ENCODE measurements at places on chromosomes 11 and 22. TPM values are rescaled to one million over a fixed set of nuclear protein-coding genes. Genes with fewer than 3 reads are reported as not detected.

ISX gene
- total RNA-seq = not detected

C11orf91 gene
- total RNA-seq = not detected

APOL6 gene
- total RNA-seq = 22.6 TPM

MRGPRF gene
- total RNA-seq = 27.4 TPM

TYR gene
- total RNA-seq = not detected

UBQLNL gene
- 0.05 TPM for total RNA-seq

GCAT gene
- 60.9 TPM for total RNA-seq

- H3K27ac ChIP-seq = no peak overlapping the region
- no peaks in the 10 kb centered on the region for H3K4me1 ChIP-seq
- no peak for DNase-seq
- no peak overlapping the region for H3K4me3 ChIP-seq
- peaks cover 48% of the 10 kb centered on the region for H3K36me3 ChIP-seq
These were observed 19.7 kb upstream of the SLC25A1 start for GRCh38 chr22:19197997-19198865.

- no peak for DNase-seq
- H3K27ac ChIP-seq = no peak overlapping the region
- no peaks in the 10 kb centered on the region for H3K36me3 ChIP-seq
- no peak overlapping the region for H3K4me3 ChIP-seq
These were observed 68.4 kb downstream of the CACNA1I start for GRCh38 chr22:39638958-39639357.

- no peak overlapping the region for H3K4me3 ChIP-seq
- H3K27me3 ChIP-seq = no peaks in the 10 kb centered on the region
- H3K4me1 ChIP-seq = no peaks in the 10 kb centered on the region
- H3K36me3 ChIP-seq = no peaks in the 10 kb centered on the region
- no peak for DNase-seq
These were observed 397.6 kb downstream of the BUD13 start for GRCh38 chr11:116375221-116375620.

DNA sequence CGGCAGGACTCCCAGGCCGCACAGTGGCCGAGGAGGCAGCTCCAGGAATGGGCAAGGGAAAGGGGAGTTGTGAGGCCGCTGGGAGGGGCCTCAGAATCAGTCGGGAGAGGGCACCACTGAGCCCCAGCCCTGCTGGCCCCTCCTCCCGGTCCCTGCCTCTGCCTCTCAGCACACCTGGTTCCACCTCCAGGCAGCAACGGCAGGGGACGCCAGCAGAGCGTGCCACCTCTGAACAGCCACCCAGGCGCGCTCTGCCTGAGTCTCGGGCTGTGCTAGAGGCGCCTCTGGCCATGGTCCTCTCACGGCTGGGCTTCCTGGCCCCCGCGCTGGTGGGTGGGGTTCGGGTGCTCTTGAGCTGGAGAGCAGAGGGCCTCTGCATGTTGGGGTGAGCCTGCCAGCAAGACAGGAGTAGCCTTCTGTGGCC, 33.0 kb downstream of the MOB2 start:
- no peak for DNase-seq
- no peak overlapping the region for H3K4me3 ChIP-seq
- H3K27ac ChIP-seq = no peak overlapping the region

DNA sequence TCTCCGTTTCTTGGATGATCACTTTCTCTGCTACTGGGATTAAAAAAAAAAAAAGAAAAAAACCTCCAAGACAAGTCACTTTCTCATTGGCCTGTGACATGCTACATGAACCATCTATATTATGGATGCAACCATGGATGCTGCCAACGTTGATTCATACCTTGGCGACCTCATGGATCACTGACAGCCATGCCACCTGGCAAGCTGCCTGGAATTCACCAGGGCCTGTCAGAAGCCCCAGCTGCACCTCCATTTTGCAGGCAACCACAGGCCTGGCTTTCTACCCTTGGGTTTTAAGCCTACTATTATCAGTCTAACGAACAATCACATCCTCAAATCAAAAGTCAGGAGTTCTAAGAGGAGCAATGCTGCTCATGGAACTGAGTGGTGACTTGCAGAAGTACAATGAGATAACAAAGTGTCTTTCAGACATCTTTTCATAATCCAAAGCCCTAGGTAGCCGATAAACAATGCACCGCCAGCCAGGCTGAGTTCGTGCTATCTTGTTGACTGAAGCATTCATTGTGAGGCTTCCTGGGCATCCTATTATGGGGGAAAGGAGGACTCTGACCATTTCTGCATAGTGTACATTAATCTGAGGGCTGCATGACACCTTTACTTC, 48.0 kb upstream of the CADM1 start:
- no peak for DNase-seq
- H3K4me3 ChIP-seq = no peak overlapping the region
- no peak overlapping the region for H3K27ac ChIP-seq
- H3K4me1 ChIP-seq = no peaks in the 10 kb centered on the region
- H3K36me3 ChIP-seq = no peaks in the 10 kb centered on the region
- H3K27me3 ChIP-seq = no peaks in the 10 kb centered on the region

DNA sequence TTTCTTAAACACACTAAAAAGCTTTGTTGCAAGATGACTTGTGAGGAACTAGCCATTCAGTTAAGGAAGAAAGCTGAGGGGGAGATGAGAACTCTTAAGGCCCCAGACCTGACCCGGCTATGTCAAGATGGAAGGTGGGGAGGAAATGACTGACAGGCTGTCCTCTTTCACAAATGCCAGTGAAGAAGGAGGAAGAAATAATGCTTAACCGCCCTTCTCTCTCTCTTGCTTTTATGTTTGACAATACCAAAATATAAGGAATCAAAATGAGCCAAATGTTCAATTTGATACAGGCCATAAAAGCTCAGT, 87.4 kb downstream of the AMBRA1 start:
- no peaks in the 10 kb centered on the region for H3K27me3 ChIP-seq
- H3K4me1 ChIP-seq = peaks cover 21% of the 10 kb centered on the region
- H3K27ac ChIP-seq = no peak overlapping the region
- H3K4me3 ChIP-seq = no peak overlapping the region
- H3K36me3 ChIP-seq = peaks cover 21% of the 10 kb centered on the region

DNA sequence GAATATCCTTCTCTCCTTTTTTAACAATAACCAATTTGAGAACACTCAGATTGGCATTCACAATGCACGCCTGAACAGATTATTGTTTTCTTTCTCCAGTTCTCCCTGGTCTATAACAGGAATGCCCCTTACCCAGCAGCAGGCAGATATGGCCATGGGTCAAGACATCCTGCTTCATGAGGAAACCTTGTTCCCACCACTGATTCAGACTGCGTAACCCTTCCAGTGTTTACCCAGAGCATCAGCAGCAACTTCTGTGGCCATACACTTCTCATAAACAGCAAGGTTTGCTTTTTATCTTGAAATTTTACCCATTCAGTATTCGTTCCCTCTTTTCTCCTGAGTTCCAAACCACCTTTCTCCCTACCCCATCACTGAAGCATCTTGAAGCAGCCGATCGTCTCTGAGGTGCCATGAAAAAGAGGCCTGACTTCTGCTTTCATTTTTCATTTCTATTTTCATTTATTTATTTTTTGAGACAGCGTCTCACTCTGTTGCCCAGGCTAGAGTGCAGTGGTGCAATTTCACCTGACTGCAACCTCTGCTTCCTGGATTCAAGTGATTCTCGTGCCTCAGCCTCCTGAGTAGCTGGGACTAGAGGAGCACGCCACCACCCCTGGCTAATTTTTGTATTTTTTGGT, 9.6 kb downstream of the PTS start:
- H3K4me1 ChIP-seq = peaks cover 3% of the 10 kb centered on the region
- H3K36me3 ChIP-seq = peaks cover 20% of the 10 kb centered on the region
- H3K4me3 ChIP-seq = no peak overlapping the region

DNA sequence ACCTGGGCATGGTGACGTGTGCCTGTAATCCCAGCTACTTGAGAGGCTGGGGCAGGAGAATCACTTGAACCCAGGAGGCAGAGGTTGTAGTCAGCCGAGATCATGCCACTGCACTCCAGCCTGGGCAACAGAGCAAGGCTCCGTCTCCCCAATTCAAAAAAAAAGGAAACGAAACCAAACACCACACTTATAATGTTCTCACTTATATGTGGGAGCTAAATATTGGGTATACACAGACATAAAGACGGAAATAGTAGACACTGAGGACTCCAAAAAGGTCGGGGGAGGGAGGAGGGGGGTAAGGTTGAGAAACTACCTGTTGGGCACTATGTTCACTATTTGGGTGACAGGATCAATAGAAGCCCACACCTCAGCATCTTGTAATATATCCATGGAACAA, 94.3 kb downstream of the GAB2 start:
- no peaks in the 10 kb centered on the region for H3K27me3 ChIP-seq
- no peak for DNase-seq
- H3K4me1 ChIP-seq = no peaks in the 10 kb centered on the region
- H3K36me3 ChIP-seq = no peaks in the 10 kb centered on the region
- no peak overlapping the region for H3K27ac ChIP-seq
- H3K4me3 ChIP-seq = no peak overlapping the region

DNA sequence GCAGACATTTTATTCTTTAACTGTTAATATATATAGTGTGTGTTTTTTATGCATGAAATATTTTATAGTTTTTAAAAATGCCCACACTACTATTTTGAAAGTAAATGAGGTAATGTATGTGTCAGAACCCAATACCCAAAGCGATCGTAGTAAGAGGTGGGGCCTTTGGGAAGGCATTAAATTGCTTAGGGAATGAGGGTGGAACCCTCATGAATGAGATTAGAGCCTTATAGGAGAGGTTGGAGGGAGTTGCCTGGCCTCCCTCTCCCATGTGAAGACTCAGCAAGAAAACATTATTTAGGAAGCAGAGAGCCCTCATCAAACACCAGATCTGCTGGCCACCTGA, 11.1 kb downstream of the KLHL35 start:
- no peak for DNase-seq
- no peak overlapping the region for H3K27ac ChIP-seq
- H3K4me3 ChIP-seq = no peak overlapping the region
- H3K36me3 ChIP-seq = no peaks in the 10 kb centered on the region
- H3K27me3 ChIP-seq = no peaks in the 10 kb centered on the region

DNA sequence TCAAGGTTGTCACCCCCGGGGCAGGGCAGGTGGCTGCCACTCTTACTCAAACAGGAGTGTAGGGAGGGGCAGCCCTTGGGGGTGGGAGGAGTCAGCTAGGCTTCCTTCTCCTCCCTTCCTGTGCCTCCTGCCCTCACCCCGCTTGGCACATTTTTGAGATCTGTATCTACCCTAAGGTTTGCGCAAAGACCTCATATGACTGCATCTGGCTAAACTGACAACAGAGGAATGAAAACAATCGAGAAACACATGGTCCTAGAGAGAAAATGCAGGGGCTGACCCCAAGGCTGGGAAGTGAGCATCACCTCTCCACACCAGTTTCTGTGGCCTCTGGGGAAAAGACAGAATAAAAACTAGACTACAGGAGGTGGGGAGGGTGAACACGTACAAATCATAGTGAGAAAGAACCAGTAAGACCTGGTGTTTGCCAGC, 28.1 kb downstream of the IGSF9B start:
- no peaks in the 10 kb centered on the region for H3K27me3 ChIP-seq
- H3K4me1 ChIP-seq = no peaks in the 10 kb centered on the region
- H3K36me3 ChIP-seq = no peaks in the 10 kb centered on the region
- no peak for DNase-seq
- no peak overlapping the region for H3K4me3 ChIP-seq
- H3K27ac ChIP-seq = no peak overlapping the region

GRCh38 chr11:94826415-94826814, 58.3 kb downstream of the AMOTL1 start:
- H3K27ac ChIP-seq = no peak overlapping the region
- no peak overlapping the region for H3K4me3 ChIP-seq
- no peak for DNase-seq
- no peaks in the 10 kb centered on the region for H3K27me3 ChIP-seq
- no peaks in the 10 kb centered on the region for H3K36me3 ChIP-seq

- no peak overlapping the region for H3K4me3 ChIP-seq
- H3K36me3 ChIP-seq = no peaks in the 10 kb centered on the region
- no peak overlapping the region for H3K27ac ChIP-seq
- H3K27me3 ChIP-seq = no peaks in the 10 kb centered on the region
These were observed 749.2 kb downstream of the NTM start for GRCh38 chr11:132119573-132119972.

DNA sequence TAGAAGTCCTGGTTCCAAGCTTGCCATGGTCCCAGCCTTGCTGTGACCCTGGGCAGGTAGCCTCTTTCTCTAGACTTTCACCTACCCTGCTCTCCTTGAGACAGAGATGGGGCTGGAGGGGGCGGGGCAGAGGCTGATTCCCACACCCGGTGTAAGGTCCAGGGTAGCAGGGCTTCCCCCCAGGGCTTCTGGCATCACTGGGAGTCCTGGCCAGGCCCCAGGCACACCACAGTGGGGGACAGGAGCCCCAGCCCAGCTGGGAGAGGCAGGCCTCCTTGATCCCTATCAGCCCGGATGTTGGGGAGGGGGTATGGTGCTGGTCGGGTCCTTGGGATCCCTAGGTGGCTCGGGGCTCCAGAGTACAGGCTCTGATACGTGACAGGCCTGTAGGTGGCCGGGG, 1.7 kb upstream of the NUDT8 start:
- peak; percentile 61 for DNase-seq
- H3K27me3 ChIP-seq = peaks cover 6% of the 10 kb centered on the region
- no peak overlapping the region for H3K4me3 ChIP-seq
- peaks cover 23% of the 10 kb centered on the region for H3K4me1 ChIP-seq
- H3K36me3 ChIP-seq = 0 out of 2 replicates have a peak, but pooled peaks cover 5% of the 10 kb centered on the region

- no peak overlapping the region for H3K4me3 ChIP-seq
- H3K27me3 ChIP-seq = no peaks in the 10 kb centered on the region
- peaks cover 3% of the 10 kb centered on the region for H3K36me3 ChIP-seq
- DNase-seq = no peak
- no peaks in the 10 kb centered on the region for H3K4me1 ChIP-seq
- no peak overlapping the region for H3K27ac ChIP-seq
These were observed 4.0 kb downstream of the THAP12 start for GRCh38 chr11:76376746-76377558.

DNA sequence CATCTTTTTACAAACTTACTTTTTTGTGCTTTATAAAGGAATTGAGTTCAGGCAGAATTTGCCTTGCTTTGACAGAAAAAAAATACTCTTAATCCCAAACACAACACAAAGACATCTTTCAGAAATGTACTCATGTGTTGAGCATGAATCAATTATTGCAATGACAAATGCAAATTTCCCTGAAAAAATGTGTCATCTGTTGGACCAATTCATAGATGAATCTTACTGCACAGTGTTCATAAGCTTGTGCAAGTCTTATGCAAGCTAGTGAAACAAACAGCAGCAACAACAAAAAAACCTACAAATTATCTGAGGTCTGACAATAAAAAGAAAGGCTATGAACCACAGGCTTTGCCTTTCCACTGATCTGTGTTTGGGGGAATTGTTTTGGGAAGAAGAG, 42.3 kb upstream of the HTATIP2 start:
- H3K36me3 ChIP-seq = no peaks in the 10 kb centered on the region
- DNase-seq = no peak
- peaks cover 3% of the 10 kb centered on the region for H3K27me3 ChIP-seq
- H3K27ac ChIP-seq = no peak overlapping the region
- H3K4me1 ChIP-seq = no peaks in the 10 kb centered on the region
- H3K4me3 ChIP-seq = no peak overlapping the region

- H3K27ac ChIP-seq = no peak overlapping the region
- H3K27me3 ChIP-seq = no peaks in the 10 kb centered on the region
- H3K4me3 ChIP-seq = no peak overlapping the region
- H3K36me3 ChIP-seq = no peaks in the 10 kb centered on the region
These were observed 224.6 kb upstream of the PLET1 start for GRCh38 chr11:112485280-112485679.

GRCh38 chr11:125223901-125224361, 59.4 kb downstream of the PKNOX2 start:
- no peak overlapping the region for H3K4me3 ChIP-seq
- no peaks in the 10 kb centered on the region for H3K27me3 ChIP-seq
- no peaks in the 10 kb centered on the region for H3K36me3 ChIP-seq

GRCh38 chr11:65416341-65416824, 6.2 kb upstream of the NEAT1 start:
- H3K4me3 ChIP-seq = no peak overlapping the region
- DNase-seq = peak; percentile 97
- peaks cover 27% of the 10 kb centered on the region for H3K36me3 ChIP-seq
- H3K4me1 ChIP-seq = peaks cover 55% of the 10 kb centered on the region

Measured in SJSA1 (cell line).